ENCODE measurements at places on chromosomes 12 and 14.

- DNase-seq: no peak
Measured at GRCh38 chr14:21712036-21712435, 38.4 kb upstream of the OR4E1 start.

GRCh38 chr12:118023301-118023860, 6.9 kb downstream of the RFC5 start:
- no peak for DNase-seq

DNA sequence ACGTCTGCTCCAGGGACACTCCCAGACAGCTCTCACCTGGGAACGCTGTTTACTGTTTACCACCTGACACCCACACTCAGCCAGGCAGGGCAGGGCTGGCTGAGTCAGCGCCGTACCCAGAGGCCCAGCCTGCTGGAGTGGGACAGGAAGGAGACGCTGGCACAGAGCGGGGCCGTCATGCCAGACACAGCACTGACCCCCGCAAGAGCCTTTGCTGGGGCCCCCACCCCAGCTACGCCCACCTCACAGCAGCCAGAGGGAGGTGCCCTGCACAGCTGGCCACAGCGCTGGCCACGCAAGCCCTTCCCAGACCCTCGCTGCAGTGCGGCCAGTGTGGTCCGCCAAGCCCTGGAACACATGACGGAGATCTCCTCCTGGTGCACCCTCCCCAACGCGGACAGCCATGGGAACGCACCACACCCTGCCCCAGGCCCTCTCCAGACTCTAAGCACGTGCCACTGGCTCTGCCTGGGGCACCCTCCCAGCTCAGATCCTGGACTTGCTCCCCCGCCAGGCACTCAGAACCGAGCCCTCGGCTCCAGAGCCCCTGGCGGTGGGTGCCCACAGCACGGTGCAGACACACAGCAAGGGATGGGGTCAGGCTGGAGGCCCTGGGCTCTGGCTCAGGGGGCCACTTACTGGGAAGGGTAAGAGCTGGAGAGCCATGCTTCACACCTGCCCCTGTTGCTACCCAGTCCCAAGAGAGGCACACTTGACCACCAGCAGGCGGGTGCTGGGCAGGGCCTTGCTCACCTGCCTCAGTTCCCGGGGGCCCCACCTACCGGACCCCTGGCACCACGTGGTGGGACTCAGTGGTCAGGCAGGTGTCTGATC, 5.7 kb downstream of the AHNAK2 start:
- DNase-seq: no peak

- DNase-seq: no peak
Measured at GRCh38 chr14:86787717-86788116, 1205.3 kb downstream of the GALC start.

GRCh38 chr14:74737753-74738325, 24.9 kb downstream of the FCF1 start:
- DNase-seq: no peak

- DNase-seq: no peak
Measured at GRCh38 chr12:40768125-40768864, 76.1 kb downstream of the CNTN1 start.

GRCh38 chr14:90616313-90616712, 199.9 kb downstream of the TTC7B start:
- DNase-seq: no peak
